Activated CD8-positive, alpha-beta memory T cell treated with anti-CD3 and anti-CD28 coated beads, Interleukin-2, amount 50 U/mL, for 4 hours (primary cell): ENCODE measurements at places on chromosomes 11 and 22.

- DNase-seq, result no peak
Measured at GRCh38 chr11:64537876-64538275, 53.1 kb upstream of the SLC22A12 start.

GRCh38 chr11:96054870-96055705, 131.2 kb upstream of the MTMR2 start:
- no peak for DNase-seq

GRCh38 chr11:79950172-79950571, 509.3 kb upstream of the TENM4 start:
- no peak for DNase-seq

- DNase-seq, result no peak
Measured at GRCh38 chr11:35820614-35821013, 123.2 kb upstream of the LDLRAD3 start.

DNA sequence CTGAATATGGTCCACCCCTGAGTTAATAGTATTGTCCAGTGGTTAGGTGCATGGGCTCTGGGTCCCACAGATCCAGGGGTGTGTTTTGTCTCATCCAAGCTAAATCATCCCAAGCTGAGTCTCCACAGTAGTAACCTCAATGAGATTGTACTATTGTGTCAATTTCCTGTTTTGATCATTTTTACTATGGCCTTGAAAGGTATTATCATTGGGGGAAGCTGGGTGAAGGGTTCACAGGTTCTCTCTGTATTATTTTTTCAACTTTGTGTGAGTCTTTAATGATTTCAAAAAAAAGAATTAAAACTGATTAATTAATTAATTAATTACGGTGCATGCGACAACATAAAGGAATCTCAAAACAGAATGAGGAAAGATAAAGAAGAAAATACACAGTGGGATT, 266.1 kb downstream of the MN1 start:
- DNase-seq, result no peak

DNA sequence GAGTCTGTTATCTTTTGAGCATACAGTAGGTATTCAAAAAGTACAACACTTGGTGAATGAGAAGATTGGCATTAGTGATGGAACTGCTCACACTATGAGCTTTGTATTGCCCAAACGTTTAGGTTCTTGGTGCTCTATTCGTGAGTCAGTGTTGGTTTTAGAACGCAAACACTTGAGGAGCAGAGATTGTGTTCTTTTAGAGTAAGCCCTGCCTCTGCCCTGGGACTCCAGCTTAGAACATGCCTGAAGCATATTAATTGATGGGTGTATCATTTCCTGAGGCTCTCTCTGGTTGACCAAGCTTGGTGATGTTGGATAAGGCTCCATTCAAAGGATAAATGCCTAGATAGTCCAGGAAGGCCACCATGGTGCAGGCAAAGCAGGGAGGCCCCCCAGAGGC, 10.9 kb downstream of the MTNR1B start:
- DNase-seq, result no peak

DNA sequence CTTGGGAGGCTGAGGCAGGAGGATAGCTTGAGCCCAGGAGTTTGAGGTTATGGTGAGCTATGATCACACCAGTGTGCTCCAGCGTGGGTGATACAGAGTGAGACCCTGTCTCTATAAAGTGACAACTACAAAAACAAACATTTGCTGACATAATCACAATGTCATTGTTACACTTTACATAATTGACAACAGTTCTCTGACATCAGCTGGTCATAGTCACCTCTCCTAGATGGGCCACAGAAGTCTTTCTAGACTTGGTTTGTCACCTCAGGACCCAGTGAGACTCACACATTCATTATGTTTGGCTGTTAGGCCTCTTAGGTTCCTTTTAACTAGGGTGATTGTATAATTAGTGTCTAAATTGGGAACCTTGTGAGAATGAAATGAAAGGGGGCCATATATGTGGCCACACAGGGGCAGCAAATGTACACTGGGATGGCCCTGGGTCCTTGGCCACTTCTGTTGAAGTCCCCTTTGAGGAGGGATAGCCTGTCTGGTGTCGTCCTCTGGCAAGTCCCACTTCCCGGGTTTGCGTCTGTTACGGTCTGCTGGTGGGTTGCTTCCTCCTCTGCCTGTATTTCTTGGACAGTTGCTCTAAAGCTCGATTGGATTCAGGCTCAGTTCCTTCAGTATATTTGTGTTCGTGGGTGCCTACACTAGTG, 5.8 kb upstream of the PPIL2 start:
- no peak for DNase-seq

DNA sequence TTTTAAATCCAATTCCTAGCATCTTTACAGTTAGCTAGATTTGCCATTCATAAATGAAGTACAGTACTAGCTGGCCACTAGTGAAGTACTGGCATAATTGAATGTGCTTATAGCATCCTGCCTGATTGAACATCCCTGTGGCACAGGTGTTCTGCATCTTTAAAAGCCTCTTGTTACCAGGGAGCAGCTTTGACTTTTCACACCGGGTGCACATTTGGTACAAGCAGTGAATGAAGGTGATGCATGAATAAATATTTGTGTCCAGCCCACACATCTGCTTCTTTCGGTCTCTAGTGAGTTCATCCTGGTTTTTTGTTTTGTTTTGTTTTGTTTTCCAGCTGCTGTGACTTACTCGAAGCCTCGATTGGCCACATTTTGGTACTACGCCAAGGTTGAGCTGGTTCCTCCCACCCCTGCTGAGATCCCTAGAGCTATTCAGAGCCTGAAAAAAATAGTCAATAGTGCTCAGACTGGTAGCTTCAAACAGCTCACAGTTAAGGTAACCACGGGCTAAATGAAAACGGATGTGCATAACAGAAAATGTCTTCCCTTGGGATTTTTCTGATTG, 5.3 kb downstream of the ATP5MG start:
- no peak for DNase-seq

DNA sequence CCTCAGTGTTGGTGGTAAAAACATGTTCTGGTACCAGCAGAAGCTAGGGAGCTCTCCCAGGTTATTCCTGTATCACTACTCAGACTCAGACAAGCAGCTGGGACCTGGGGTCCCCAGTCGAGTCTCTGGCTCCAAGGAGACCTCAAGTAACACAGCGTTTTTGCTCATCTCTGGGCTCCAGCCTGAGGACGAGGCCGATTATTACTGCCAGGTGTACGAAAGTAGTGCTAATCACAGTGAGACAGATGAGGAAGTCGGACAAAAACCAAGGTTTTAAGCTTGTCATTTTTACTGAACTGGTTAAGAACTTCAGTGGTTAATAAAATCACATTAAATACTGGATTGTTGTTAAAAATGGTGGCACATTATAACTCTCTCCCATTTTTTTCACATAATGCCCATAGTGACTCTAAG, 42.6 kb upstream of the VPREB1 start:
- DNase-seq, result no peak

GRCh38 chr11:6856871-6857270, 6.0 kb upstream of the OR10A2 start:
- DNase-seq, result no peak

- DNase-seq, result no peak
Measured at GRCh38 chr11:134425816-134426536, 13.9 kb upstream of the B3GAT1 start.

GRCh38 chr11:34192481-34193401, 87.3 kb downstream of the NAT10 start:
- no peak for DNase-seq

DNA sequence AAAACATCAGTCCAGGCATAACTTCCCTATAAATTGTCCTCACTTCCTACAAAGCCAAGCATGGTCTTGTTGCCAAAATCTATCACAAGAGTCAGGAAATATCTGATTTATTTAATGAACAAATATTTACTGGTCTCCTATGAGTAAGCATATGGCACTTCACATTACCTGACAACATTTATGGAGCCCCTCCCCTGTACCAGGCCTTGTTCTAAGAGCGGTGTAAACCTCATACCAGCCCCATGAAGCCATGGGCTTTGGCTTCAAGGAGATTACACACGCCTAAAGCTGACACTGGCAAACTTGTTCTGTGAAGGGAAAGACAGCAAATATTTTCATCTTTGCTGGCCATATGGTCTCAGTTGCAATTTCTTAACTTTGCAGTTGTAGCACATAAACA, 43.0 kb upstream of the EIF3D start:
- no peak for DNase-seq

- DNase-seq, result no peak
Measured at GRCh38 chr22:17199003-17199731, 20.1 kb downstream of the ADA2 start.

DNA sequence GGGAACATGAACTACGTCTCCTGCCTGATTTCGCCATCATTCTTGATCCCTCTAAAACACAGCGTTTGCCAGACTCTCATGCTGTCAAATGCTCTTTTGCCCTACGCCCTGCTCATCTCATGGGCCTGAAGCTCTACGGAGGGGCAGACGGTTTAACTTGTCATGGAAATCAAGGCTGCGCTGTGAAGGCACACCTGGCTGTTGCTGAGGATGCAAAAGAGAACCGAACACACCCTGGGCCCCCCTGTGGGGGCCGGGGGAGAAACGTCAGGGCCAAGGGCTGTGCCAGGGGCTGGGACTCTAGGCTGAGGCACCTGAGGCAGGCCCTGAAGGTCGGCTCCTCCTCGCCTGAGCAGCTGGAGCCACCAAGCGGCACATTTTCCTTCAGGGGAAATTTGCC, 957.2 kb downstream of the BRD1 start:
- no peak for DNase-seq

DNA sequence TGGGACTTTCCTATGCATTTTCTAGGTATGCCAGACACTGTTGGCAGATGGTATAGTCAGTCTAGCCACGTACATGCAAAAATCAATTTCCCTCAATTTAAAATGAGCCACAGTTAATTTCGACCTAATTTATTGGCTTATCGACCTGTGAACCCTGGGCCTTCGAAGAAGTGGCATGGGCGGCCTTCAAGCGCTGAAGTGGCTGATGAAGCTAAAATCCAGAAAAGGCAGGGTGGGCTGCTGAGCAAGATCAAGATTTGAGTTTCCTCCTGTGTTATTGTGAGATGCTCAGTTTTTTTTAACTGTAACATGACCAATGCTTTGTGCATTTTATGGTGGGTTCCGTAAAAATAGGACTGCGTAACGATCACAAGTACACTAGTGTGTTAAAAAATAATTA, 5.8 kb upstream of the SORL1-AS1 start:
- no peak for DNase-seq

DNA sequence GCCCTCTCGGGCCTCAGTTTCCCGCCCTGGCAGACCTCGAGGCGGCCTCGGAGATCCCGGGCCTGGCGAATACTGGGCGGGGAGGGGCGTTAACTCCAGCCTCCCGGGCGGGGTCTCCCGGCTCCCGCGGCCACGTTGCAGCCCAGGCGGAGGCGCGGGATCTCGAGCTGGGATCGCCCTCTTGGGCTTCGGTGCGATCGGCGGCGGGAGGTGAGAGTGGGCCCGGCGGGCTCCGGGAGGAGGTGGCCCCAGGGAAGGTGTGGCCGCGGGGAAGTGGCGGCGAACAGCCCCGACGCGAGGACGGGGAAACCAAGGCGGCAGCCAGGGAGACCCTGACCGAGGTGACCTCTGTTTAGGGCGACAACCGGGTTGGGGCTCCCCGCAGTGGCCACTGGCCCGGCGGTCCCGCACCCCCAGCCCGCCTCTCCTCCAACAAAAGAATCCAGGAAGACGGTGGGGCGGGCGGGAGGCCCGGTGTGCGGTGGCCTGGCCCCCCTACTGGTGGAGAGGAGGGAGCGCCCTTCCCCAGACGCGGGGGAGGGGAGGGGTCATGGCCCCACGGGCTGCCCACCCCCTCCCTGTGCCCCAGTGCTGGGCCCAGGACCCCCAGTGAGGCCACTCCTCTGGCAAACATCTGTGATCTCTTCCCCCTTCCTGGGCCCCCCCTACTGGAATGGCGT, at the start of gene PHETA2:
Gene PHETA2, plus strand, starts transcription at position 117 of the 680 bp plus-strand sequence. CDS start 3,046 bp downstream, outside the sequence.
- DNase-seq, result peak; percentile 55

DNA sequence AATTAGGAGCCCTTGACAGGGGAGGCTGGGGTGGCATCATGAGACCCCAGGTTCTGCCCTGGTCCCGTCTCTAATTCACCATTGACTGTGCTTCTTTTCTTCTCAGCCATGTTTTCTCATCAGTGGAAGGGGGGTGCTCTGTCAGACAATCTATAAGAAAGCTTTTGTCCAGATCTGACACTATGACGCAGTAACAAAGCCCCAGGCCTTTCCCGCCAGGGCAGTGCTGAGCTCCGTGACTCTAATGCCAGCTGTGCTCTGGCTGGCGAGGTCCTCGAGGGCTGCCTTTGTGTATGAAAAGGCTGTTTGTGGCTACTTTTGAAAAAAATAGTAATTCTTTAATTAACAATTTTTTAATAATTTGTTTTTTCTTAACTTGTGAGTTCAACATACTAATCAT, 3.2 kb downstream of the CD6 start:
- no peak for DNase-seq

GRCh38 chr22:29695129-29695926, 24.5 kb upstream of the CABP7 start:
- DNase-seq, result no peak

GRCh38 chr22:49412236-49412635, 415.4 kb downstream of the BRD1 start:
- DNase-seq, result no peak

- no peak for DNase-seq
Measured at GRCh38 chr11:10044618-10045017, 249.4 kb downstream of the SBF2 start.

DNA sequence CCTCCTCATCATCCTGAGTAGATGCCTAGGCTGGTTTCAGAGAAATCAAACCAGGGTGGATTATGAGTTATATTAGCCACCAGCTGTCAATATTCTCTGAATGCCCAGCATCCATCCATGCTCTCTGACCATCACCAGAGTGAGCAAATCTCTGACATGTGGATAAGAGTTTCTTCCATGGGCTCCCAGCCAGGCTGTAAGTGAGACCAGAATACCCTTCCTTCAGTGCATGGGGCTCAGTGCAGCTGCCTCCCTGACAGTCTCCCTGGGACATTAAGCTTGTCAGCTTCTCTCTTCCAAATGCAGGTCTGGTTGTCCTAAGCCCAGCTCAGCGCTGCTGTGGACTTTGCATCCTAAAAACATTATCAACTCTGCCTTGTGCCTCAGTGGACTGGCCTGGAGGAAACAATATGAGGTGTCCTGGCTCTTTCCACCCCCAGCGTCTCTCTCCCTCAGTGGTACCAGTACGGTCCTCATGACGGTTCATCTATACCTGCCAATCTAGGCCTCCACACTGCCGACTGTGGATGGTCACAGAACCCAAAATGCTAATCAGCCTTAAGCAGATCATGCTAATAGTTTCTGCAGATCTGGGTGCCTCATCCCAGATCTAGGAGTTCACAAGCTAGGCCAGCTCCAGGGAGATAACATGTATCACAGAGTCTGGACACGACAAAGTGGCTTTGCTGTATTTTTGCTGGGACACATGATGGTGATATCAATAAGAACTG, 41.6 kb upstream of the PRAME start:
- DNase-seq, result no peak

- DNase-seq, result no peak
Measured at GRCh38 chr11:58506935-58507334, 970 bp downstream of the OR5B21 start.
